Fibroblast of the aortic adventitia (primary cell): ENCODE measurements at places on chromosomes 3 and 15.

GRCh38 chr3:102573483-102574028, 138.7 kb downstream of the ZPLD1 start:
- DNase-seq, result no peak

DNA sequence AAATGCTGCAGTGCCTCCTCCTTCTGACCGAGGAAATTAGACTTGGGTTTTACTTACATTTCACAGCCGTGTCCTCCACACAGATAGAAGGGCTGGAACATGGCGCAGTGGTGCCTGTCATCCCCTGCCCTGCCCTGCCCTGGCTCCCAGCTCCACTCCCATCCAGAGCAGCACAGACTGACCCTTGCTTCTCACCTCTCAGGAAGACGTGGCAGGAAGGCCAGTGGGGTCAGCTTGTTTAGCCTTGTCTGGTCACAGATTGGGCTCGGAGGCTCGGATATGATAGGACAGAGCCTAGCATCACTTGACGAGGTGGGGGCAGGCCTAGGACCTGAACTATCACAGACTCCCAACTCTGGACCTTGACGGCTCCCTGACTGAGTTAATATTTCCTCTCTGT, 88.5 kb downstream of the LINGO1 start:
- DNase-seq, result no peak

DNA sequence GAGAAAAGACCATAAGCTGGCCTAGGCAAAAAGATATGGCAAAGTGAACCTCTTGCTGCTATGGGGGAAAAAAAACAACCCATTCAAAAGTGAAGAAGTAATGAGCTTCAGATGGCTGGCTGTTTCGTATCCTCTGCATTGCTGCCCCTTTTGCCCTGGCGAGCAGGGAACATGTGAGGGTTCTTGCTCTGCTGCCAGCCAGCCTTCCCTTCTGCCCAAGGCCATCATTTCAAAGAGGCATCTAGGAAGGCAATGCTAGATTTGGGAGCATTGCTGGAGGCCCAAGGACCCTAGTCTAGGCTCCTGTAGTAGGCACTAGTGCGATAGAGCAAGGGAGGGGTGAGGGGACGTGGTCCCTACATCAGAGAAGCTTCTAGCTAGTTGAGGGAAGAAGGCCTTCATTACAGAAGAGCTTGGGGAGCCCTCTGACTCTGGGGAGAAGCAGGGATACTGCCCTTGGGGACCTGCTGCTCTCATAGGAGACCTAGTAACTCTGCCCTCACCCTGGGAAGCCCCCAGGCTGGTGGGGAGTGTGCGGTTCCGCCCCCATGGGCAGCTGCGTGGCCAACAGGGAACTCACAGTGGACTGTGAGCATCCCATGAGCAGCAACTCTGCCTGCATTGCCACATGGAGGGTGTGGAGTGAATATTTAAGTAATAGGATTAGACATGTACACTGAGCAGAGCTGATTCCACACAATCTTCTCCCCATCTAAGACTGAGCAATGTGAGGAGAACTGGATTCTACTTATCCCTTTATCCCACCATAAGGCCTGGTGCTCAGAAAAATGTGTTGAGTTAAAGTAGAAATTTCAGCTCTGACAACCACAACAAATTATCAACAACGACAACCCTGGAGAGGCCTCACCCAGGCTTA, 21.3 kb downstream of the ITGA11 start:
- DNase-seq, result no peak

GRCh38 chr15:63463793-63464192, 40.6 kb upstream of the USP3 start:
- DNase-seq, result no peak
